ENCODE measurements at places on chromosomes 4 and X. TPM values are rescaled to one million over a fixed set of nuclear protein-coding genes. Genes with fewer than 3 reads are reported as not detected.

DNA sequence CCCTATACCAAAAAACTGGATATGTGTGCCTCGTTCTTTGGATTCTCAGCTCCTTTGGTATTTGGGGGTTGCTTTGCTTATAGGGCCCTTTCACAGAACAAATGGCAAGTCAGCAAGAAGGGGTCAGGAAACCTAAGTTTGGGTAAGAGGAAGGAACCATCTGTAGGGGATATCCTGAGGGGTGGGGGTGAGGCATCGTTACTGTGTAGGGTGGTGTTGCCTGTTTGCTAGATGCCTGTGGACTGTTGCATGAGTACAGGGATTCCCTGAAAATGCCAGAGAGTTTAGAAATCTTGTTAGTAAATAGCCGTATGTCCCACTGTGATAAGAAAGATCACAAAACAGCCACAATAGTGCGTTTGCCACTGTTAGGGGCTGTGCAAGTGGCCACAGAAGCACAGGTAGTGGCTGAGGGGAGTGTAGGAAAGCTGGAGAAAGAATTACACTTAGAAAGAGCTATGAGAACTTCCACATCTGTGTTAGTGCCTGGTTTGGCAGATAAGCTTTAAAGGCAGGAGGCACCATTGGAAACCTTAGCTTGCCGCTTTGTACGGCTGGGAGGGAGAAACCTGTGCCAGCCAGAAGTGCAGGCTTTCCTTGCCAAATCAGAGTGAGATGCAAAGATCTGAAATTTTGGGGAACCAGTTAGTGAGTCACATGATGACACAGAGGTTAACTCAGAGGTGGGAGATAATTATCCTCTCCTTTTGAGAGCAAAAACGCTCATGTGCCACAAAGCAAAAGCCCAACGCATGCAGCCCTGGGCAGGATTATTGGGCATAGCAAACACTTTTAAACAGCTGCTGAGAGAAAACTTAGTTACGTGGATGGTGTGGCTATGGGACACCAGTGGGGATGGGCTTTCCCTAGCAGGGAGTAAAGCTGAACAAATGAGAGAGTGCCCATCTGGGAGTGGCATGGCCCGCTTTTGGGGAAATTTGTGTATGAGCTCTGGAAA lies 343.7 kb downstream of the ARAP2 start:
- DNase-seq, result no peak
- no peaks in the 10 kb centered on the region for H3K4me1 ChIP-seq
- H3K36me3 ChIP-seq, result no peaks in the 10 kb centered on the region
- H3K27ac ChIP-seq, result no peak overlapping the region

GRCh38 chrX:32139476-32139875 lies 1067.6 kb upstream of the FTHL17 start:
- no peak for DNase-seq
- no peaks in the 10 kb centered on the region for H3K4me1 ChIP-seq
- no peak overlapping the region for H3K4me3 ChIP-seq

GRCh38 chr4:1187182-1187581 lies 14.8 kb upstream of the SPON2 start:
- H3K4me3 ChIP-seq, result no peak overlapping the region
- no peaks in the 10 kb centered on the region for H3K36me3 ChIP-seq
- no peak overlapping the region for H3K27ac ChIP-seq
- DNase-seq, result no peak

The FAM236D gene
- not detected for total RNA-seq

All from endothelial cell of umbilical vein (primary cell).